ENCODE measurements at places on chromosomes 12 and 14.

- no peak for DNase-seq
Observed at GRCh38 chr14:79464468-79464867, 746.8 kb downstream of the DIO2 start.

GRCh38 chr12:28569698-28570411 is 379.6 kb downstream of the CCDC91 start:
- no peak for DNase-seq

- DNase-seq = no peak
Observed at GRCh38 chr14:87014856-87015255, 978.1 kb downstream of the GALC start.

DNA sequence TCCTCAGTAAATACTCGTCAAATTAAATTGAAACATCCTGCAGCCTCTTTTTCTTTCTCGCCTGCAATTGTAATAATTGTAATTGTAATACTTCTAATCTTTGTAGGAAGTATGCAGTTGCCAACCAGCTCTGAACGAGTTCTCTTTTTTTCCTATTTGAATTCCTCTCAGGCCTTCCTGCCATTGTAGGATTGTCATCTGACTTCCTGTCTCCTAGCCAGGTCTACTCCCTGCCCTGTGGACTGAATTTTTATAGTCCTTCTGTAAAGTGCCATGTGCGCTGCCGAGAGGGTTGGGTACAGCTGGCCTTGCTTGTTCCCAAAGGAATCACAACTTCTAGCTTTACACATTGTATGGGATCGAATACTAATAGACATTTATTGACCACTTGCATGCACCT is 183.3 kb downstream of the SSPN start:
- DNase-seq = no peak

GRCh38 chr12:40137252-40137651 is 31.4 kb upstream of the SLC2A13 start:
- DNase-seq = no peak

DNA sequence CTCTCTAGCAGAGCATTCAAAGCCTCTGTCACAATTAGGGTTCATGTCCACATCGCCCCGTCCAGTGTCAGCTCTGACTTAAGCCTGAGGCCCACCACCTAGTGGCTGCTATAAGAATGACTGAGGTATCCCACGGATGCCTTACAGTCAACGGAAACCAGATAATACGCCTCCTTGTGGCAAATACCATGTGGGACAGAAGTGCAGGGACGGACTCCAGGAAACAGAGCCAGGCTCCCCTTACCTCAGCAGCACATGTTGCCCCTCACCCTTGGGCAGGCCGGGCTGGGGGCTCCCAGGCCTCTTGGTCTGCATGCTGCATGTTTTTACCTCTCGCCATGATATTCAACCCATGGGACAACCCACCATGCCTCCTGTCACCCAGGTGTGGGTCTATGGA is 86.3 kb downstream of the VWF start:
- peak; percentile 37 for DNase-seq

DNA sequence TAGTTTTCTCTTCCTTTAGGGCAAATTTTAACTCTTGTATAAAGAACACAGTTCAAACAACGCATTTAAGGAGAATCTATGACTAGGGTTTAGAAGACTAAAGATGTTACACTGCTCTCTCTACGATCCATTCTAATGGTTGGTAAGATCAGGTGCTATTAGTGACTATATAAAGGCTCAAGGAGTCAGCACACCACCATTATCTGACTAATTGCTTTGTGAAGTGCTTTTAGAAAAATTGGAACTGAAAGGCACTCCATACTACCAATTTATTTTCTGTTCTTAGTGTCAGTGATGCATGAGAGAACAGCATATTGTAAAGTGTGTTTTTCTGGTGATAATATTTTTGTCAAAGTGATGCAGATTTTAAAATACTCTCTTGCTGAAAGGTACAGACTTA is 136.8 kb downstream of the SYT1 start:
- no peak for DNase-seq

- DNase-seq = no peak
Observed at GRCh38 chr14:57362361-57362760, 28.0 kb upstream of the NAA30 start.

DNA sequence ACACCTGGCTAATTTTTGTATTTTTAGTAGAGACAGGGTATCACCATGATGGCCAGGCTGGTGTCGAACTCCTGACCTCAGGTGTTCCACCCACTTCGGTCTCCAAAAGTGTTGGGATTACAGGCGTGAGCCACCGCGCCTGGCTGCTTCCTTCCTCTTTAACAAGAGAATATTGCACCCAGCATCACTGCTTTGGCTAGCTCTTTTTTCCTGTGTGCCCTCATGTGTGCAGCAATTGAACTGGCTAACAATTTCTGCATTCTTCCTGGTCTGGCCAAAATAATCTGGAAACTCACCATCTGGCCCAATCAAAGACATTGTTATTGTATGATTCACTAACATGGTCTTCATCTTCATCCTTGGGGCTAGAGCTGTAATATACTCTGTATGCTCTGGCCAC is 2.7 kb upstream of the ASB8 start:
- DNase-seq = no peak

DNA sequence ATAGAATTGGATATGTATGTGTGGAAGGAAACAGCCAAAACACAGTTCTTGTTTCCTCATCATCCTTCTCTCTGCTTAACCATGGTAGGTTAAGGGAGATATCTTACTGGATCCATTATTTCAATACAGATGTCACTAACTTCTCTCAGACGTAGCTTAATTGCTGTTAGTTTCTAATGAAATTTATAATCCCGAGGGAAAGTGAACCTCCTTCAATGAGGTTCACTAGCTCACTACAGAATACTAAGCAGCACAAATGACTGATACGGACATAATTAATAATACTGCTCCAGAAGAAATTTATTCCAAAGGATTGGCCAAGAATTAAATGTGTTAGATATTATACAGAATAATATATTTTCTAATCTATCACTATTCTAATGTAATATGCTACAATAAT is 28.6 kb upstream of the PTPRO start:
- DNase-seq = no peak

DNA sequence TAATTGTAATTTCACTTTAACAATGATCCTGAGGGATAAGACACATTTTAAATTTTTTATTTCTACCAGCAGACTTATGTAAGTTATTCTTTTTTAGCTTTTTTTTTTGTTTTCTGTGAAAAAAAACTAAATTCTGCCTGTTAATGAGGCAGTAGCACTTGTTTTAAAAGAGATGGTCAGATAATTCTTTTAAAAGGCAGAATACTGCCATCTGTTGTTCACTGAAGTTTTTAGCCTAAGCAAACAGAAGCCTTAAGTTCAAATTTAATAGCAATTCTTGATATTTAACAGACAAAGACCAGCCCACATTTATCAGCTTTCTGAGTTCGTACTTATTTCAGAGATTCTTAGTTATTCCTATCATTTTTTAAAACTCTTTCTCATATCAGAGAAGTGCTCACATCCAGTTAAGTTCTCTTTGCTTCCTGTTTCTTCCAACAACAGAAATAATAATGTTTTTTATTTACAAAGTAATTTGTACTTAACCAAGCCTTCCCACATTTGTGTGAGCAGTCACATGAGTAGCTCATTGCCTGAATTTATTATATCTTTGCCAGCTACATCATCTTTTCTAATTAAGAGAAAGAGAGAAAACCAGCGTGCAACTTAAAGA is 93.4 kb upstream of the SLCO1C1 start:
- DNase-seq = no peak

DNA sequence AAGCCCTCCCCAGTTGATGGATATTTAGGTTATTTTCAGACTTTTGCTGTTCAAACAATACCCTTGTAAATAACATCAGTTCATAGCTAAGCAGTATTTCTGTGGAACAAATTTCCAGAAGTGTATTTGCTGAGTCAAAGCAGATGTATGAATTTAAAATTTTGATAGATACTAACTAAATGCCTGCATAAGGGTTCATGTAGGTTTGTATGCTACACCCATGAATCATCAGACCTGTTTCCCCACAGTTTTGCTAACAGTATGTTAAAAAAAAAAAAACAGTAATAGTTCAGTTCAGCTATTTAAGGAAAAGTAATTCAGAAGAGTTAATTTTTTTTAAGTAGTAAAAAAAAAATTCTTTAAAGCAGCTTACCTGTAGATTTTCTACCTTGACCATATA is 236.1 kb upstream of the DIO2 start:
- no peak for DNase-seq

GRCh38 chr12:97983796-97984195 is 521.2 kb downstream of the RMST start:
- DNase-seq = no peak

GRCh38 chr12:56206452-56207166 is 15.1 kb downstream of the RNF41 start:
- DNase-seq = peak; percentile 25

DNA sequence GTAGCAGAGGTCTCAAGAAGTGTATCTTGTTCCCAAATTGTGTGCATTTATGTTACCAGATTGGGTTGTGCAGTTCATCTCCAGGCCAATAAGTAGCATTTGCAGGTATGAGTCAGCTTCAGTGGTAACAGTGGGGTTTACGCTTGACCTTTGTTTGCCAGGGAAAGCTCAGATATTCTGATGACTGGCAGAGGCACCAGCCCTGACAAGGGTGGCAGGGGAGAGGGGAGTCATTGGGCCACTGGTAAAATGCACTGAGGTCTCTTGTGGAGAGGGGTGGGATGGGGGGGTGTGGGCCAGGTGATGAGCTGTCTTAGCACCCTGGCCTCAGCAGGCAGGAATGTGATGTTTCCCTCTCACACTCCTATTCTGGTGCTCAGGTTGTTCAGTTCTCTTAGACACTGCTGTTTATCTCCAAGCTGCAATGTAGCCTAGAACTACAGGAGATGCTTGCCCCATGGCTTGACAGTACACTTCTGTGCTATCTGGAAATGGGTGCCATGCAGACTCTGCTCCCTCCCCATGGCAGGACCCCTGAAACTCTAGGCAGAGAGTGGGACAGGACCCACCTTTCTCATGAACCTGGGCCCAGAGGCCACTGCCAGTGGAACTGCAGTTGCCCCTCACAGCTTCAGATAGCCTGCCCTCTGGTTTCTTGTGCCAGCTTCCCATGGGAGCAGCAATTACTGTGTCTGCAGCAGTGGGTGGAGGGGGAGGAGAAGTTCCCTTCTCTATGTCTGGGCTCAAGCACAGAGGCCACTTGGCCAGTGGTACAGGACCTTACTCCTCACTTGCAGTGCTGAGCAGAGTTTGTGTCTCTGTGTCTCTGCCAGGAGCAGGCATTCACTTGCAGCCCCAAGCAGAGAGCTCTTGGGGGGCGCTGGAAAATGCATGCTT is 31.9 kb downstream of the USP15 start:
- DNase-seq = no peak

GRCh38 chr12:49903700-49904423 is at the start of gene FAIM2:
FAIM2 (minus strand) TSS chr12:49903900; CDS start chr12:49903792, 108 bp downstream.
- no peak for DNase-seq

GRCh38 chr14:94379291-94380224 is 8.8 kb downstream of the SERPINA1 start:
- DNase-seq = no peak

- DNase-seq = no peak
Observed at GRCh38 chr12:27907766-27908165, 64.8 kb downstream of the PTHLH start.

GRCh38 chr14:61395115-61395725 is 73.8 kb downstream of the PRKCH start:
- DNase-seq = no peak

- DNase-seq = no peak
Observed at GRCh38 chr14:22338917-22339715, 249.9 kb downstream of the DAD1 start.
